ENCODE measurements at places on chromosomes 3 and 15. TPM values are rescaled to one million over a fixed set of nuclear protein-coding genes. Genes with fewer than 3 reads are reported as not detected.

The CLDN16 gene
- 0.06 TPM for polyA plus RNA-seq

DNA sequence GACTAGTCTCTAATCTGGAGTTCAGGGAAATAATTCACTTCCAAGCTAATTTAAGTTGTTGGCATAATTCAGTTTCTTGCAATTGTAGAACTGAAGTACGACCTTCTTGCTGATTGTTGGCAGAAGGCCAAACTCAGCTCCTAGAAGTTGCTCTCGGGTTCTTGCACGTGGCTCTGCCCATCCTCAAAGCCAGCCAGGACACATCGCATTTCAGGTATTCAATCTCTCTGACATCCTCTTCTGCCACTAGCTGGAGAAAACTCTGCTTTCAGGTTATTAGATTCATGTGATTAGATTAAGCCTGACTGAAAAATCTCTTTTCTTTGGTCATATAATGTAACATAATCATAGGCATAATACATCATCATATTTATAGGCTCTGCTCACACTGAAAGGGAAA, 362.0 kb downstream of the ZPLD1 start:
- H3K27me3 ChIP-seq = no peaks in the 10 kb centered on the region
- no peaks in the 10 kb centered on the region for H3K36me3 ChIP-seq
- no peak for DNase-seq
- H3K4me1 ChIP-seq = no peaks in the 10 kb centered on the region

DNA sequence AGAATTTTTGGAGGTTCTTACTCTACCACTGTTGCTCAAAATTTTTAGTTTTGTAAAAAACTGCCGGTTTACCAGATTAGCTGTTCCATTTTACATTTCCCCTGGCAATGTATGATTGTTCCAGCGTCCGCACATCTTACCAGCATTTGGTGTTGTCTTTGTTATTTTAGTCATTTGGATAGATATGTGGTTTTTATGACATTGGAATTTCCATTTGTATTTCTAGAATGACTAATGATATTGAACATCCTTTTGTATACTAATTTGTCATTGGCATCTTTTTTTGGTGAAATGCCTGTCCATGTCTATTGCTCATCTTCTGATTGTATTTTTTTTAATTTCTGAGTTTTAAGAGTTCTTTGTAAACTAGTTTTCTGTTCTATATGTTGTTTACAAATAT, 28.5 kb downstream of the LRRC28 start:
- no peak overlapping the region for H3K4me3 ChIP-seq
- H3K27ac ChIP-seq = no peak overlapping the region

DNA sequence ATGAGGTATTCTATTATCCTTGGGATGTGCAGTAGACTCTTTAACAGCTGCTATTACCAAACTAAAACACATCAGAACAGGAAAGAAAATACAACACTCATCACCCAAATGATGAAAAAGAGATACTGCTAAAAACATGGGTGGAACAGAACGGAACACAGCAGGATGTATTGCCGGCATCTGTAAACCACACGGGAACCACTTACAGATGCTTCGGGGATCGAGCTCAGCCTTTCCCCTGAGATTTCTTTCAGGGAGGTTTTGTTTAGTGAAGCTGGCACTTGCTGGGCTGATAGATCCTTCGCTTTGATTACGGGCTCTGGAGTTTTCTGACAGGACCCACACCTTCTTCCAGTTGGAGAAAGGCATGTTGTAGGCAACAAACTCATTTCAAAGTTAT, 182.3 kb upstream of the FAM3D start:
- no peaks in the 10 kb centered on the region for H3K36me3 ChIP-seq
- no peaks in the 10 kb centered on the region for H3K27me3 ChIP-seq
- no peak overlapping the region for H3K4me3 ChIP-seq
- H3K4me1 ChIP-seq = no peaks in the 10 kb centered on the region
- no peak overlapping the region for H3K27ac ChIP-seq
- no peak for DNase-seq

- H3K4me1 ChIP-seq = peaks cover 84% of the 10 kb centered on the region
- H3K27ac ChIP-seq = peak overlapping the region; percentile 96
- no peaks in the 10 kb centered on the region for H3K27me3 ChIP-seq
Measured at GRCh38 chr3:69087030-69087791, 2.5 kb downstream of the ARL6IP5 start.

DNA sequence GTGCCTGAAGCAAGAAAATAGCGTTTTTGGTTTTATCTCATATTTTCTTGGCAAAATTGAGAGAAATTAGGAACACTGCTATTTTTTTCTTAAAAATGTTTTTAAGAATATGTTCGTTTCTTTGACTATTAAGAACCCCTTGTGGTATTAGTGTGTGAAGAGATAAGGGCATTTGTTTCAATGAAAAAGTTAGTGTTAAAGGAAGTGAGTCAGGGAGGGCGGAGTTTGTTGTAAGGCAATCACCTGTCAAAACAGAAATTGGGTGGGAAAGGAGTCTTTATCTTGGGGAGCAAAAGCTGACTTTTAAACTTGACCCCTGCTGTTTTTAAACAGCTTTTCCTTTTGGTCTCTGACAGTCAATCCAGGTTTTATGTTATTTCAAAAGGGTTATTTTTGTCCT, 4.2 kb downstream of the RAP2B start:
- H3K36me3 ChIP-seq = no peaks in the 10 kb centered on the region
- DNase-seq = no peak

GRCh38 chr15:67480741-67481140, 40.2 kb upstream of the C15orf61 start:
- H3K4me1 ChIP-seq = no peaks in the 10 kb centered on the region
- no peaks in the 10 kb centered on the region for H3K27me3 ChIP-seq
- H3K36me3 ChIP-seq = no peaks in the 10 kb centered on the region
- H3K27ac ChIP-seq = no peak overlapping the region
- no peak for DNase-seq

The GLDN gene
- polyA plus RNA-seq = 0.94 TPM

The HDDC3 gene
- polyA plus RNA-seq = 31.0 TPM

- H3K27me3 ChIP-seq = no peaks in the 10 kb centered on the region
- no peak overlapping the region for H3K4me3 ChIP-seq
- DNase-seq = no peak
- no peak overlapping the region for H3K27ac ChIP-seq
- no peaks in the 10 kb centered on the region for H3K36me3 ChIP-seq
- H3K4me1 ChIP-seq = no peaks in the 10 kb centered on the region
Measured at GRCh38 chr3:16067837-16068471, 106.5 kb upstream of the GALNT15 start.

The PLSCR4 gene
- 6.2 TPM for polyA plus RNA-seq

- no peak overlapping the region for H3K27ac ChIP-seq
- peaks cover 44% of the 10 kb centered on the region for H3K4me1 ChIP-seq
- H3K4me3 ChIP-seq = no peak overlapping the region
Measured at GRCh38 chr3:177144922-177145321, 52.4 kb downstream of the TBL1XR1 start.

DNA sequence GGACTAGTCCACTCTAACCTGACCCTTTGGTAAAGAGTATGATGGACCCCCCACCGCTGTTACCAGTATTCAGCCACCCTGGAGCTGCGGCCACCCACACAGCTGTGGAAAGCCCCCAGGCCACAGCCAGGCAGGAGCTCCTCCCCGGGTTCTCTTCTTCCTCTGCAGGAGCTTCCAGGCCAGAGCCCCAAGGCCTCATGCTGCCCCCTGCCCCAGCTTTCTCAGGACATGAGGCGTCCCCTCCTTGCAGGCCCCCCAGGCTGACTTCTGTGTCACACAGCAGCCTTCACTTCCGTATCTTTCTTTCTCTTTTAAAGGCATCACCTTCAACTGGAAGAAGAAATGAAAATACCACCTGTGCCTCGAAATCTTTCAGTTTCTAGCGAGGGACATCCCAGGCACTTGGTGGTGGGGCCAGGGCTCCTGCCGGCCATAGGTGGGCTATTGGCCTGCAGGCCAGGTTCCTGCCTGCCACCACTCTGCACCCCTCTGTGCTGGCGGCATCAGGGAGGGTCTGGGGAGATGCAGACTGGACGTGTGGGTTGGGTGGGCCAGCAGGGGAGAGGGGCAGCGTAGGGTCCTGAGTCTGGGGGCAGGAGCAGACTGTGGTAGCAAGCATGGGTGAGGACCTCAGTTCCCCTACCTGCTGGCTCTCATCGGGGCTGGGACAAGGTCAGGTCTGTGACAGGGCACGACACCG, 19.9 kb downstream of the KLF13 start:
- peak overlapping the region; percentile 36 for H3K4me3 ChIP-seq
- H3K4me1 ChIP-seq = peaks cover 100% of the 10 kb centered on the region
- peak; percentile 82 for DNase-seq

- no peak overlapping the region for H3K4me3 ChIP-seq
- DNase-seq = no peak
- H3K36me3 ChIP-seq = no peaks in the 10 kb centered on the region
- no peaks in the 10 kb centered on the region for H3K4me1 ChIP-seq
- H3K27me3 ChIP-seq = peaks cover 5% of the 10 kb centered on the region
Measured at GRCh38 chr3:150035910-150036612, 65.4 kb upstream of the PFN2 start.

- H3K27ac ChIP-seq = peak overlapping the region; percentile 16
- no peaks in the 10 kb centered on the region for H3K27me3 ChIP-seq
- DNase-seq = no peak
- H3K4me3 ChIP-seq = no peak overlapping the region
- H3K4me1 ChIP-seq = peaks cover 18% of the 10 kb centered on the region
Measured at GRCh38 chr15:64755427-64755940, 19.9 kb downstream of the RBPMS2 start.

DNA sequence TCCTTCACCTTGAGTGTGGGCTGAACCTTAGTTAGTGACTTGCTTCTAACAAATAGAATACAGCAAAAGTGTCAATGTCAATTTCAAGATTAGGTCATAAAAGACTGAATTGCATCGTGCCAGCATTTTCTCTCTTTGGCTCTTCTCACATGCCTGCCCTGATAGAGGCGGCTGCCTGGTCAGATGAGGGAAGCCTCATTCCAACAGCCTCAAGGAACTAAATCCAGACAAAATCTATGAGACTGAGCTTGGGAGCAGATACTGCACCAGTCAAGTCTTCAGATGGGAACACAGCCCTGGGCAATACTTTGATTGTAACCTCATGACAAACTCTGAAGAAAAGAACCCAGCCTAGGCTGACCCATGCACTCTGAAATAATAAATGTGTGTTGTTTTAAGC, 63.5 kb upstream of the MFGE8 start:
- no peak overlapping the region for H3K4me3 ChIP-seq
- no peak overlapping the region for H3K27ac ChIP-seq
- H3K36me3 ChIP-seq = no peaks in the 10 kb centered on the region

- no peaks in the 10 kb centered on the region for H3K27me3 ChIP-seq
- H3K27ac ChIP-seq = no peak overlapping the region
- peaks cover 36% of the 10 kb centered on the region for H3K4me1 ChIP-seq
- H3K4me3 ChIP-seq = no peak overlapping the region
- peak; percentile 90 for DNase-seq
Measured at GRCh38 chr15:68210821-68211655, 5.9 kb upstream of the CALML4 start.

DNA sequence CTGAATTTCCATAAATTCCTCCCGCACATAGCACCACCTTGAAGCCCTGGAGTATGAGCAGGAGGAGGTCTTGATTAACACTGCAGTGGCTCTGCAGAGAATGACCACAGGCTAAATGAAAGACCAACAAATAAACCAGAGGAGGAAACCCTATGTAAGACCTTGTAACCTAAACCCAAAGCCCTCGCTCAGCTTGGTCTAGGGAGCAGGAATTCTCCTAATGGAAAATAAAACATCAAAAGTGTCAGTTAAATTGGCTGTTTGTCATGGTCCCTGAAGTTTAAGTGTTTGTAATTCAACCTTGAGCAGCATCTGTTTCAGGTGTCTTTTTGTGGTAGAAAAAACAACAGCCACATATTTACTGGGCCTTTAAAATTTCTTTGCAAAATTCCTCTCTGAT, 9.2 kb upstream of the UBE2Q2 start:
- no peak for DNase-seq
- no peaks in the 10 kb centered on the region for H3K4me1 ChIP-seq
- no peak overlapping the region for H3K4me3 ChIP-seq
- H3K36me3 ChIP-seq = no peaks in the 10 kb centered on the region
- no peaks in the 10 kb centered on the region for H3K27me3 ChIP-seq

GRCh38 chr3:122975924-122976293, 51.7 kb downstream of the SEMA5B start:
- H3K4me3 ChIP-seq = no peak overlapping the region
- no peaks in the 10 kb centered on the region for H3K4me1 ChIP-seq
- DNase-seq = no peak
- no peak overlapping the region for H3K27ac ChIP-seq
- no peaks in the 10 kb centered on the region for H3K36me3 ChIP-seq

The P2RY1 gene
- 0.39 TPM for polyA plus RNA-seq
